ENCODE measurements at places on chromosomes 12 and 14. TPM values are rescaled to one million over a fixed set of nuclear protein-coding genes. Genes with fewer than 3 reads are reported as not detected.

DNA sequence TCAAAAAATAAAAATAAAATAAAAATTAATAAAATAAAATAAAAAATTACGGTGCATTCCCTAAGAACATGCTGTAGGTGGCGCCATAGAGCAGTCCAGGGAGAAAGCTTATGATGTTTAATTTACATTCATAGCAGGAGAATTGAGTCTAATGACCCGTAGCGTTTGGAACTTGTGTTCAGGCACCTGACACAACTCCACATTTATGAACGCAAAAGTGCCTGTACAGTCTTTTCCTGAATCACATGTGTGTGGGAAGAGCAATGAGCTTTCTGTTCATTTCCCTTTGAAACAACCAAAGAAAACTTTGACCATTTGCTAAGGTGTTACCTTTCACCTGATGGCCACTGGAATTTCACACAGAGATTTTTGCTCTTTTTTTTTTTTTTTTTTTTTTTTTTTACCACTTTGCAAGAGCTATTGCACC is 60.6 kb upstream of the KCNA1 start:
- no peak for DNase-seq

- no peak for DNase-seq
Measured at GRCh38 chr14:72547999-72548398, 345.9 kb downstream of the DPF3 start.

FGF6 gene
- total RNA-seq, result not detected

- peak; percentile 49 for DNase-seq
Measured at GRCh38 chr12:442235-442884, 17.4 kb upstream of the B4GALNT3 start.

DNA sequence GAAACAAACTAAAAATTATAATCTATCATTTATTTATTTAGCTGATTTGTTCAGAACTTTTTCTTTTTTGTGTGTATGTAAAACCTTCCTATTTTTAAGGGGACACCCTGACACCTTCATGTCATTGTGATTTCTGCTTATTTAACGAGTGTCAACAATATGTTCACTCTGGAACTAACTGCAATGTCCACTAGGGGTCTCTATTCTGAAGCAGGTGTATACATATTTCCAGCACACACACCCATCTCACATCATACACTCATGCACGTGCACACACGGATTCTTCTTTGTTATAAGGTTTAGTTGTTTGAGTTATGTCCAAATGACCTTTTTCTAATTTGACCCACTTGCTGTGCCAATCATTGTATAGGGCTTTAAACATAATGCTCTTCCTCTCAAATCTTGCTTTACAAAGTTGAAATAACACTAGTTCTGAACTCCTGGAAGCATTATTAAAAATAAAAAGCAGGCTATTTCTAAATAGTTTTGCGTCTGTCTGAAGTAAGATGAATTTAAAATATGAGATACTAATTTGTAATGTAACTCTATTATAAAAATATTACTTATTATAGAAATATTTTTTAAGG is 15.5 kb downstream of the E2F7 start:
- peak; percentile 65 for DNase-seq

GRCh38 chr12:24111086-24111485 is 161.6 kb upstream of the SOX5 start:
- peak; percentile 12 for DNase-seq

ABHD12B gene
- not detected for total RNA-seq

DNA sequence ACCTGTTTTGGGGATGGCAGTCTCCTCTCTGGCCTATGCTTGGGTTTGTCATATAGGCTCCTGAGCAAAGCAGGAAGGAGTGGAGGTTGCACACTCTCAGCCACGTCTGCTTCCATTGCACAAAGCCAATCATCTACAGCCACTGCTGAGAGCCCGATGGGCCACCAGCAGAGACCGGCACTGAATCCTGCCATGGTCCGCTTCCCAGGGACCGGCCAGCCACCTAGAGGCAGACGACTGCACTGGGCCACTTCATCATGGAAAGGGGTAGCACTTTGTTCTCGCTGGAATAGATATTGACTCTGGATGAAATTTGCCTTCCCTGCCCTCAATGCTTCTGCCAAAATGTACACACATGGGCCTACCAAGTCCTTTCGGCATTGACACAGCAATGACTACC is 22.3 kb downstream of the DLK1 start:
- DNase-seq, result no peak

DNA sequence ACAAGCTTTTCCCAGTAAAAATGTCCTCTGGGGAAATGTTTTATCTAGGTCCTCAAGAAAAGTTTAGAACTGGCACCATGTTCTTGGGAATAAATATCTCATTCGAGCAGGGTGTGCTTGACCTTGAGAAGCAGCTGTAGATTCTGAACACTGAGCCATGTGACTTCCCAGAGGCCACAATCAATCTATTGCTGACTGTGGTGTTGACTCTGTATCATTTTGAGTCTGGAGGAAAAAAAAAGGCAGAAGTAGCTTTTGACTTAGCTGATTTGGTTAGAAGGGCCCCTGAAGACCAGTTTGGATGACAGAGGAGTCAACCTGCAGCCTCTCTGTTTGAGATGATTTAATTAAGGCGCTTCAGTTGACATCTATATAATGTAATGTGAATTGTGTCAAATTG is 592.4 kb upstream of the SEL1L start:
- no peak for DNase-seq

DNA sequence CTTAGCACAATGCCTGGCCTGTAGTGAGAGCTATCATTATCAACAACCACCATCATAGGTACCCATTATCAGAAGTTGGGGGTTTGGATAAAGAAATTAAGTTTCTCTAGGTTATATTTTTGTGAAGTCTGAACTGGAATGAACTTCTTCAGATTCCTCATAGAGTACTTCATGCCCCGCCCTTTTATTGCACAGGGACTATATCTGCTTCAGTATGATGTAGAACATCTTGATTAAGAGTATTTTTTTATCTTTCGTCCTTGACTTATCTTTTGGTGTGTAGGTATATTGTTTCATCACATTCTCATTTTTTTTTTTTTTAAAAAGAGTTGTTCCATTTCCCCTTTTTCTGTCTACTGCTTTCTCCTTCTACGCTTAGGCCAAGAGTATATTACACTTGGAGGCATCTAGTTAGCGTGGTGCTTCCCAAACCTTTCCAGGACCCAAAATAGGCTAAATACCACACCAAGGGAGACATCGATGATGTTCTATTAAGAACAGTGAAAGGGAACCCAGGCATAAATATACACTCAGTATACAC is 467.5 kb downstream of the ZFP36L1 start:
- no peak for DNase-seq

DNA sequence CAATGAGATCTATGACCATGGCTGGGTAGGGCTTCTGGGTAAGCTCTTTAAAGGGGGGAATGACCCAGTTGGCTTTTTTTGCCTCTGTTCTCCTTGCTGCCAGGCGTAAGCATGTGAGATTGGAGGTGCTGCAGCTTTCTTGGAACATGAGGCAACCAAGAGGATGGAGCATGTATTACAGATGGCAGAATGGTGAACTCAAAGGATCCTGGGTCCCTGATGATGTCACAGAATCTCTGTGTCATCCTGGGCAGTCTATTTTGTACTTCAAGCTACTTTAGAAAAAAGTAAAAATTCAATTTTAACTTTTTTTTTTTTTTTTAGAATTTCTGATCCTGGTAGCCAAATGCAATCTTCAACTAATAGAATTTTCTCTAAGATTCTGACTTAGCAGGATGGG is 8.0 kb downstream of the KRT82 start:
- peak; percentile 9 for DNase-seq

- peak; percentile 88 for DNase-seq
Measured at GRCh38 chr12:106030210-106031071, 108.3 kb downstream of the NUAK1 start.

GRCh38 chr12:89846473-89847055 is 137.9 kb upstream of the ATP2B1 start:
- no peak for DNase-seq

- no peak for DNase-seq
Measured at GRCh38 chr12:65274602-65275272, 3.7 kb upstream of the MSRB3 start.

C12orf42 gene
- not detected for total RNA-seq

DNA sequence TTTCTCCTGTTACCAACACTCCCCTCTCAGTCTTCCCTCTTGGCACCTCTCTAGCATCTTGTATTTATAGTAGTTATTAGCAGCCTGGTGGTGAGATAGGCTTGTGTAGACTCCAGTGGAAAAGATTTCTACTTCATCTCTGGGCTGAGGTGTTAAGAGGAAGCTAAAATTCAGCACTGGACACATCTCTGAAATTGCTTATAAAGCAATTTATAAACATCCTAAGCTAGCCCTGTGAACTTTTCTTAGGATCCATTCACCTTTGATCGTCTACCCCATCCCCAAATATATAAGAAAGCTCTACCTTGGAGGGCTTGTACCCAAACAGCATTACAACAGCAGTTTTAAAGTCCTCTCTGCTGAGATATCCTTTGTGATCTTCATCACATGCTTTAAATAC is 928 bp downstream of the EFCAB11 start:
- DNase-seq, result no peak

GRCh38 chr12:5556946-5557673 is 125.2 kb downstream of the NTF3 start:
- DNase-seq, result no peak

DNA sequence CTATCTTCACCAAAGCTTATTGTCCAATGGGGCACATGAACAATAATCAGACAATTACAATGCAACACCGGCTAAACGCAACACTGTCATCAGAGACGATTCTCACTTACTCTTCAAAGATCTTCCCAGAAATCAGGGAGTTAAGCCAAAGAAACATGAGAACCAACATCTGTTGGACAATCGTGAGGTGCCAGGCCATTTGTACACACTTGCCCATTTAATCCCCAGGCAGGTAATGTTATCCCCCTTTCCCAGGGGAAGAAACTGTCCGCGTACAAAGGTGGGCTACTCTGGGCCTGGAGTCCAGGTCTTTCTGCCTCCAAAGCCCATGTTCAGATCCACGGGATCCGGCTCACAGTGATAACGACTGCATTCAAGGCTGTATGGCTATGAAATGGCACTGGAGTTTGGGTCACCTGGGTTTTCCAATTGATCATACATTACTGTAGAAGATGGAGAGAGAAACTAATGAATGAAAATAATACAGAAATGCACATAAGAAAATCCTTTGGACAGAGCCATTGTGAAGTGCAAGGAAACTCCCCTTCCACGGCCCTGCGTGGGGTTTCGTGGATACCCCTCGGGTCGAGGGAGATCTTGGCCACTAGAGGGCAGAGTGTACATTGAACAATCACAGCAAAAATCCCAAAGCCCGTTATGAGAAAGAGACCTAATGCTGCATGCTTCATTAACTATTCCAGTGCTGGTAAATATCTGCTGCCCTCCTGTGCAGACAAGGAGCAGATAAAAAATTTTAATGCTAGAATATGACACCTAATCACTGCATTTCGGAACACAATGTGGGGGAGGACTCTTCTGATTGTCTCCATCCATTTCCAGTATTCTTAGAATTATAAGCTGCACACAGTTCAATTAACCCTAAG is 111.4 kb downstream of the EGLN3 start:
- peak; percentile 34 for DNase-seq

DNA sequence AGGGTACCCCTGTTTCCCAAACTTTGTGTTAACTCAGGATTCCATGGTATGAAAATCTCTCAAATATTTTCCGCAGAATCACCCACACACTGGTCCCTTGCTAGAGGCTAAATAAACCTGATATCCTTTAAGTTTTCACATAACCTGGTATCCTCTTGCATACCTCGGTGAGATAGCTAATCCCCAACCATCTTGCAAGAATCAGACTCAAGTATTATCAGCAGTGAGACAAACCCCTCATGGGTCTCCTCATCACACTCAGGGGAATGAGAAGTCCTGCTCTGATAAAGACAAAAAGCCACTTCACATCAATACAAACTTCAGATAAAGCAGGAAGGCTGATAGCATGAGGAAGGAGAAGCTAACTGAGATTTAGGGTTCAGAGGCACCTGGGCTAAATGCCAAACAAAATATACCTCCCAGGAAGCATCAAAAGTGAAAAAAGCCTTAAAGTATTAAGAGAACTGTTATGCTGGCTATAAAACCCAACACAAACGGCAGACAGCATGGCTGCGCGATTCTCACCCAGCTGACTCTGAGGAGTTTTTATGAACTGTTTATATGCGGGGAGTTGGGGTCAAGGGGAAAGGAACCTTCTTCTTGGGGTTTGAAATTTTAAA is 96.5 kb downstream of the FOXN3 start:
- no peak for DNase-seq

GRCh38 chr14:94689985-94690400 is 77.8 kb downstream of the SERPINA3 start:
- DNase-seq, result no peak

DNA sequence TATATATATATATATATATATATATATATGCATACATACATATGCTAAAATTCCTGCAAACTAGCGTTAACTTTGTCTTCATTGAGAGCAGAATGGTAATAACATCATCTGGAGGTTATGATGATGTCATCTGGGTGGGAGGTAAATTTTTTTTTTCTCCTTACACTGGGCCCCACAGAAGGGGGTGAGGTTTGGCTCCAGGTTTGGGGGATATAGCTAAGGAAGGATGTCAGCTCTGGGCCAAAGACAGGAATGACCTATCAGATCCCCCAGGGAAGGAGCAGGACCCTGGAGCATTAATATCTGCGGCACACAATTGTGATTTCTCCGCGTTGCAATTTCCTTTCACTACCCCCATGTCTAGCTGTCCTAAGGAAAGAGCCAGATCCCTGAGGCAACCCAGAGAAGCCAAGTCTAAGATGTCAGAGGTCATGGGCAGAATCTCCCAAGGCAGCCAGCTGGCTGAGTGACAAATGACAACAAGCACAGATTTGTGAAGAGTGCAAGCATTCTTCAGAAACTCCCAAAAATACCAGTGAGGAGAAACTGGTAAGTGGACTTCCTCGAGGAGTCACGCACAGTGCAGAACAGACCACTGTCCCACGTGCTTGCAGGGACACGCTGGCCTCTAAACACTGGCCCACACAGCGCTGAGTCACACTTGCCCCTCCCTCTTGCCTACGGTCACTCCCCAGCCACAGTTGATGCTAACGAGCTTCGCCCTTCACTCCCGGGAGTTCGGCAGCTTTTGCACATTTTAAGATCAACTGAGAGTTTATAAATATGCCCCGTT is 9.9 kb downstream of the UBC start:
- DNase-seq, result peak; percentile 92

GRCh38 chr12:105861227-105861626 is 277.5 kb downstream of the NUAK1 start:
- no peak for DNase-seq

ARHGEF40 gene
- 43.9 TPM for total RNA-seq

C12orf60 gene
- 1.5 TPM for total RNA-seq

HVCN1 gene
- 4.3 TPM for total RNA-seq

Measured in LHCN-M2 (cell line).